ENCODE measurements at places on chromosomes 7 and 10.

GRCh38 chr7:77360104-77360503, 56.0 kb downstream of the GSAP start:
- DNase-seq: no peak

DNA sequence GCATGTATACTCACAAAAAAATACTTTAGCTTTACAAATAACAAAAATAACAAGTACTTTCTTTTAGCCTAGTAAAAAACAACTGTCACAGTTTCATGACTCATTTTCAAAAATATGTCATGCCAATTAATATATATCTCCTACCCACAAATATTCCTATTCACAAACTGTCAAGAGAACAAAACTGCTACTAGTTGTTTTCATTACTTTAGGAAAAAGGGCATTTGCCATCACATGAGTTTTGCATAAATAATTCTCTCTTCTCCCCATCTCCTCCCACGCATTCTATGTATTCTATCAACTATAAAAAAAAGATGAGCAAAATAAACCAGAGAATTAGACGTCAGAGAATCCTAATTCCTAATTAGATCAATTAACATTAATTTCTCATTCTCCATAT, 87.6 kb downstream of the PIP4K2A start:
- no peak for DNase-seq

- DNase-seq: no peak
Measured at GRCh38 chr7:141209454-141209853, 135.6 kb downstream of the TMEM178B start.

DNA sequence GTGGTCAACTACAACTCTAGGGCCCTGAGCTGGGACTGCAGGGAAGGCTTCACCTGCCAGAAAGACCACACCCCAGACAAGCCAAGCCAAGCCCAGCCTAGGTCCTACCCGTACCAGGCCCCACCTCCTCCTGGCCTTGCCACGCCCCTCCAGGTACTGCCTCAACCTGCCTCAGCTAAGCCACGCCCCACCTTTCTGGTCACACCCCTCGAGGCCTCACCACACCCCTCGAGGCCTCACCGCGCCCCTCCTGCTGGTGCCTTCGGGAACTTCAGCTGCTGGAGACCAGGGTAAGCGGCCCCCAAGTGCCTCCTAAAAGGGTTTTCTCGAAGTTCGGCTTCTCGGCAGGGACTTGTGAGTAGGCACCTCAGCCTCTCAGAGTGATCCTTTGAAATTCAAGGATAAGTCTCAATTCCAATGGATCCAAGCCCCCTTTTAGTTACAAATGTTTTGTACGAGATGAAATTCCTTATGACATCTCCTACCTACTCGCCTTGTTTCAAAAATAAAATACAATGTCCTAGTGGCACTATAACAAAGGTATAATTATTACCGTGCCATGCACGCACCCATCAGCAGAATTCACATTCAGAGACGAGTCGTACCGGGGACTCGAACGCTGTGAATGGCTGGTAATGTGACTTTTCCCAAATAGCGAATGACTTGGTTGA, 171.2 kb downstream of the ARHGAP21 start:
- DNase-seq: no peak

DNA sequence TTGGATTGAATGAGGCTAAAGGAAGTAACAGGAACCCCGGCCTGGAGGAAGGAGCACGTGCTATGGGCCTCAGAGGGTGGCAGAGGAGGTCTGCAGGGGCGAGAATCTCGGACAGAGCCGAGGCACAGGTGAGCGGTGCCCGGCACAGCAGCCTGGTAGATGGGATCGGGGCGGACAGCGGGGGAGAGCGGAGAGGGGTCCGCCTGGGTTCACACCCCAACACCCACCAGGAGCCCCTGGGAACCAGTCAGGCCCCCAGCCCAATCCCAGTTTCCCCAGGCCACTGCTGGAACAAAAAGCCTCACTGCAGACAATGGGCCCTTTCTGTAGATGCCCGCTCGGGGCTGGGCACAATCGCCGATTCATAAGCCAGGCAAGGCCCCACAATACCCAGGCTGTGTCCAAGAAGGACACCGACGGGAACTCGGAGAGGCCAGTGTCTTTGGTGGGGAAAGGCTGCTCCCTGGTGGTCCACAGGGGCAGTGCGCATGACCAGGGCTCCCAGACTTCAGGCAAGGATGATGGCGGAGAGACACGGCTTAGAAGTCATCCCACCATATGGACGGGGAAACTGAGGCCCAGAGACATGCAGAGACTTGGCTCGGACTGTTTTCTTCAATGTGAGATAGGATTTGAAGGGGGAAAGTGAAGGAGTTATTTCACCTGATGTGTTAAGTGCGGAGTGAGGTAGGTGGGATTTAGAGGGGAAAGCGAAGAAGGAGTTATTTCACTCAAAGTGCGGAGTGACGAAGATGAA, 106.9 kb upstream of the GPR26 start:
- DNase-seq: peak; percentile 26

DNA sequence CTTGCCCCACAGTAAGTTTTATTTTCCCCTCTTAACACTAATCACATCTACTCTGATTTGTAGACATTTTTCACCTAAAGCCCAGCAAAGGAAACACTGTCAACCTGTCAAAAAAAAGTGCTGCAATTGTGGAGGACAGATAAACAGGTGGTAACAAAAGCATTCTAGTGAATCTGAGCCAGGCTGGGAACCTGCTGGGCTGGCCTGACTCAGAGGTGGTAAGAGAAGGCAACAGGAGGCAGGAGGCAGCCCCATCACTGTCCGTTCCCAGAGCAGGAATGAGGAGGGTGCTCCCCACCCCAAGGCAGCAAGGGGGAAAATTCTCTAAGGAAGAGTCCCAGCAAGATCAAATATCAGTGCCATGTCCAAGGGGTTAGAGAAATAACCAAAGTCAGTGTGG, 19.5 kb upstream of the HERPUD2 start:
- DNase-seq: no peak

DNA sequence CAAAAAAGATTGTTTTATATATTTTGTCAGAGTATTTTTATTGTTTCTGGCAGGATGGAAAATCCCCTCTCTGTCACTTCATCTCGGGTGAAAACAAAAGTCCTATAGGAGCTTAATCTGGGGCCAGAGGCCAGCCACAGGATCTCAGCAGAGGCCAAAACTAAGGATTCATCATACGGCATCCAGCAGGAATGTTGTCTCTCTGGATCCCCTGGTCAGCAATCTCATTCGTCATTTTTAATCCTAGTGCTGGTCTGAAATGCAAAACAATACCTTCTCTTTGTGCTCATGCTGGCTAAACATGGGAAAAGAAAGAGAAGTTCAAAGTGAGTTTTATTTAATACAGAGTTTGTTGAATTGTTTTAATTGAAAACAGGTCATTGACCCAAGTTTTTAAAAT, 482.5 kb upstream of the AUTS2 start:
- no peak for DNase-seq

GRCh38 chr10:11017000-11017569, 587 bp upstream of the CELF2 start:
- DNase-seq: peak; percentile 19

GRCh38 chr7:103990991-103991390, 1.5 kb upstream of the RELN start:
- no peak for DNase-seq

- DNase-seq: no peak
Measured at GRCh38 chr10:89092981-89093380, 102.4 kb downstream of the FAS start.

DNA sequence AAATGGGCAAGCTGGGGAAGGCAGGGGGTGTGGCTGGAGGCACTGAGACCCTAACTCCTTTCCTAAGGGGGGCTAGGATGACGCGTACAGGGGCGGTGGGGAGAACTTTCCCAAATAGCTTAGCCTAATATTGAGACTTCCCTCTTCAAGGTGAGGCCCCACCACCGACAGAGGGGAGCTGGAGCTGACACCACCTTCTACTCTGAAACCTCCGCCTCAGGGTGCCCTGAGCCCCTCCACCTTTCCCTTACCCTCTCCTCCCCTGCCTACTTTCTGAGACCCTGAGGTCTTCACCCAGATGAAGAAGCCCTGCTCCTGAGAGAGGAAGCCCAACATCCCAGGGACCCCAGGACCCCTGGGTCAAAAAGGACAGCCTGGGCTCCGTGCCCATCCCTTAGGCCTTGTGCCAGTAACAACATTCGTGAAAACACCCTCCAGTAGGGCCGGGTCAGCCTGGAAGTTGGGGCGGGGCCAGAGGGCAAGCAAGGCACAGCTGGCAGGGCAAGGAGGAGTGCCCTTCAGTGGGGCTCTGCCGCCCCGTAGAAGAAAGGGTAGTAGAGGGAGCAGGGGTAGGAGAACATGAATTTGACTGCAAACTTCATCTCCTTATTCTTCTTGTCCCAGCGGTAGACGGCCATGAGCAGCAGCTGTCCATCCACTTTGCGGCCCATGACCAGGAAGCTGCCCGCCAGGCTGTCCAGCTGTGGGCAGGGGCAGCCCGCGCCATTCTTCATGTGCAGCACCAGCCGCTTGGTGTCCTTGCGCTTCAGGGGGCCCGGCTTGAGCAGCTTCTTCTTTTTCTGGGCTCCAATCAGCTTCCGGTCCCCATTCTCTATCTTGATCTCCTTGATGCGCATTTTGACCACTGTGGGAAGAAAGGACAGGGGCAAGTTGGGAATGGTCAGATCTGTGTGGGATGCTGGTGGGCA, 4.5 kb downstream of the SFRP5 start:
- DNase-seq: no peak

All from KG1 (cell line).